Heart right ventricle (tissue), 16 donors: ENCODE measurements at places on chromosomes 16 and 17.
A peak's percentile ranks its signal among the peaks of the same experiment; 100 is the strongest.

- peak; percentile 70 for DNase-seq
These were observed 71.9 kb downstream of the N4BP1 start for GRCh38 chr16:48537909-48538745.

DNA sequence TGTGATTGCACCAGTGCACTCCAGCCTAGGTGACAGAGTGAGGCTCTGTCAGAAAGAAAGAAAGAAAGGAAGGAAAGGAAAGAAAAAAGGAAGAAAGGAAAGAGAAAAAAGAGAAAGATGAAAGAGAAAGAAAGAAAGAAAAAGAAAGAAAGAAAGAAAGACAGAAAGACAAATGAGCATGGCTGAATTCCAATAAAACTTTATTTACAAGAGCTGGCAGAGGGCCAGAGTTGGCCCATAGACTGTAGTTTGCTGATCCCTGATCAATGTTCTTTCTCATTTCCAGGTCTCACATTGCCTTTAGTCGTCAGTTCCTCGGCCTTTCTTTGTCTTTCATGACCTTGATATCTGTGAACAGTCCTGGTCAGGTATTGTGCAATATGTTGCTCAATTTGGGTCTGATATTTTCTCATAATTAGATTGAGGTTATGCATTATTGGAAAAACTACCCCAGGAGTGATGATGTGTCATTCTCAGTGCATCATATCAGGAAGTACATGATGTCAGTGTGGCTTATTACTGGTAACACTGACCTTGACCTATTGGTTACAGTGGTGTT lies 68.5 kb upstream of the MED9 start:
- no peak for DNase-seq

DNA sequence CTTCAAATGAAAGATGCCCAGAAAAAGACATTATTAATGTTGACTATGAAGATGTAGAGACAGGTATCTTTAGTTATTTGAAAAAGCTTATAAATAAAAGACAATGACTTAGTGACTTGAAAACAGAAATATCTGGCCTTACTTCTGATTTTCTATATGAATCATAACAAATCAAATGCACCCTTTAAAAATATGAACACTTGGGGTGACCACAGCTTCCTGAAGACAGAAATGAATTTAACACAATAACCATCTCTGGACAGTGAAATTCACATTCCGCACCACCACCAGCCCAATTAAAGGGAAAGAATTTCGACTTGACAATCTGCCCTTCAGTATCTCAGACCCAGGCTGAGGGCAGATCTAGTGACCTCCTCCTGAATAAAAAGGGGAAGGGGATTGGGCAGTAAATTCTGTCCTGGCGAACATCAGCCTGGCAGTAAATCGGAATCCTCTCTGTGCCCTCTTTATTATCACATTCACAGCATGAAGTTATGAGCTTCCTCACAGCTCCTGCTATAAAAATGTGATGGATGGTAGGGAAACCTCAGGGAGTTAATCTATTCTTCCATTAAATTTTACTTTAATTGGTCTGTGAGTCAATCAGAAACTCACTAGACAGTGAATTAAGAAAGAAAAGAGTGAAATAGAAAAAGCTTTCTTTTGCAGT lies 131.5 kb downstream of the SNX11 start:
- DNase-seq: no peak

DNA sequence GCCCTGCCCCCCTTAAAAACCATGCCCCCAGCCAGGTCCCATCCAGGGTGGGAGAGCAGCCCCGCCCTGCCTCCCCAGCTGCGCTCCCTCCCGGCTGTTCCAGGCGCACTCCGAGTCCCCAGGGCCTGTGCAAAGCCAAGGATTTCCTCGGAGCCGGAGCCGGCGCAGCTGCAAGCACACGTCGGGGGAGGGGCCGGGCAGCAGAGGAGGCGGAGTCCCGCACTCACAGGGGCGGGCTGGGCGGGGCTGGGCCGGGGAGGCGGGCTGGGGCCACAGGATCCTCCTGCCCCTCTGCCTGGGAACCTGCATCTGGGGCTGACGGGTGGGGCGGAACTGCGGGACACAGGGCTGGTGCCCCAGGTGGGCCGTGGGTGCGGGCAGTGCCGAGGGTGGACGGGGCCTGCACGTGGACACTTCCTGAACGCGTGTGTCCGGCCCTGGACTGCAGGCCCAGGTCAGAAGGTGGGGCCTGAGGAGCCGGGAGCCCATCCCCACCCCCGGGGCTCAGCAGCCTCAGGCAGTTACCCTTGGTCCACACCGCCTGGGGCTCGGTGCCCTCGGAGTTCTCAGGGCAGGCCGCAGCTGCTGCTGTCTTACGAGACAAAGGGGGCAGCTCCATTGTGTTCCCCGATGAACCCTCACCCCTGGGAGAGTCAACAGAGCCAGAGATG lies 24.0 kb upstream of the SSTR5 start:
- peak; percentile 80 for DNase-seq

DNA sequence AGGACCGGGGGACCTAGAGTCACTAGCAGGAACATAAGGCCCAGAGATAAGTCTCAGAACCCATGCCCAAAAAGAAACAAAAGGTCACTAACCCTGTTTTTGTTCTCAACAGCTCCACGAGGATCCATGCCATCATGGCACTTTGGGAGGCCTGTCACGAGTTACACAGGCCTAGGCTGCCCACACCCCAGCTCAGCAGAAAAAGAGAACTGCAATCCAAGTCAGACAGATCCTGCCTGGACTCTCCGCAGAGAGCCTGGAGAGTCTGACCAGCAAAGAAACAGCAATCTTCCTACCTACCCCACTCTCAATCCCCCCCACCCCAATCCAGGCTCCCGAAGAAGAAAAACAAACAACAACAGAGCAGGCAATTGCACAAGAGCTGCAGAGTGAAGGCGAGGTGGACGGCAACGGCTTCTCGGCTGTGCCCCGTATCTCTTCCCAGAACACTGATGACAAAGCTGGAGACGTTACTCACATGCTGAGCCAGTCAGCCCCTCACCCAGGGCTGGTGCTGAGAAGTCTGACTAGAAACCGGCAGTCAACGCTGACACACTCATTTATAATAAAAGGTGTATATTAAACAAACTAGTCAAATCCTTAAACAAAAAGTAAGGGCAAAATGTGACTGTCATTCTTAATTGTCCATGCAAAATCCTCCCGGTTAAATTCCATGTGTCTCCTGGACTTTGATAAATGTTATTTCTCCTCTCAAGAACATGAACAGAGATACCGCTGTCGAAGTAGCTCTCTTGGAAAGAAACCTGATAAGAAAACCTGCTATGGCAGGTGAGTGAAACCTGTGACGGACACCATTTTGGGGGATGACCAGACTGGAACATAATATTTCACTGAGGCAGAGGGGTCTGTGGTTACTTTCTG lies 89.3 kb downstream of the SMG6 start:
- DNase-seq: peak; percentile 58

DNA sequence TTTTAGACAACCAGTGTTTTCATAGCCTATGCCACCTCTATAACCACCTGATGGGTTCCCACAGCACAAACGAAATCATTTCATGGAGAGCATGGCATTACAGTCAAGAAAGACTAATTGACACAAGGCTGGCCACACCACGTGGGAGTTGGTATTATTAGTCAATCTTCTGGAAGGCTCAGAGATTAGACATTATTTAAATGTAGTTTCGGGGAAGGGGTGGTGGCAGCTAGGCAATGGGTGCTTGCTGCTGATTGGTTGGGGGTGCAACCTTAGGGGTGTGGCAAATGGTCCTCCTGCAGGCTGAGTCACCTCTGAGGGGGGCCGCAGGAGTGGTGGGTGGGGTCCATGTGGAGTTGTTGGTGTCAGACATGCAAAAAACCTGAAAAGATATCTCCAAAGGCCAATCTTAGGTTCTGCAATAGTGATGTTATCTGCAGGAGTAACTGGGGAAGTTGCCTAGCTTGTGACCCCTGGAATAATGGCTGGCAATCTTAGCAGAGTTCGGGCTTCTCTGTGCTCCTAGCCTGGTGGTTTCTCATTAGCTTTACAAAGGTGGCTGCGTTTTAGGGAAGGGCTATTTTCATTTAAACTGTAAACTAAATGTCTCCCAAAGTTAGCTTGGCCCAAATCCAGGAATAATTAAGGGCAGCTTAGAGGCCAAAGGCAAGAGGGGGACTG lies 4.6 kb downstream of the TEN1 start:
- DNase-seq: no peak
